GM10248 (cell line): ENCODE measurements at places on chromosomes 4 and X.

GRCh38 chr4:102168580-102168979, 176.7 kb downstream of the SLC39A8 start:
- no peak for DNase-seq

- DNase-seq, result no peak
Observed at GRCh38 chr4:85769009-85769408, 294.1 kb downstream of the ARHGAP24 start.

DNA sequence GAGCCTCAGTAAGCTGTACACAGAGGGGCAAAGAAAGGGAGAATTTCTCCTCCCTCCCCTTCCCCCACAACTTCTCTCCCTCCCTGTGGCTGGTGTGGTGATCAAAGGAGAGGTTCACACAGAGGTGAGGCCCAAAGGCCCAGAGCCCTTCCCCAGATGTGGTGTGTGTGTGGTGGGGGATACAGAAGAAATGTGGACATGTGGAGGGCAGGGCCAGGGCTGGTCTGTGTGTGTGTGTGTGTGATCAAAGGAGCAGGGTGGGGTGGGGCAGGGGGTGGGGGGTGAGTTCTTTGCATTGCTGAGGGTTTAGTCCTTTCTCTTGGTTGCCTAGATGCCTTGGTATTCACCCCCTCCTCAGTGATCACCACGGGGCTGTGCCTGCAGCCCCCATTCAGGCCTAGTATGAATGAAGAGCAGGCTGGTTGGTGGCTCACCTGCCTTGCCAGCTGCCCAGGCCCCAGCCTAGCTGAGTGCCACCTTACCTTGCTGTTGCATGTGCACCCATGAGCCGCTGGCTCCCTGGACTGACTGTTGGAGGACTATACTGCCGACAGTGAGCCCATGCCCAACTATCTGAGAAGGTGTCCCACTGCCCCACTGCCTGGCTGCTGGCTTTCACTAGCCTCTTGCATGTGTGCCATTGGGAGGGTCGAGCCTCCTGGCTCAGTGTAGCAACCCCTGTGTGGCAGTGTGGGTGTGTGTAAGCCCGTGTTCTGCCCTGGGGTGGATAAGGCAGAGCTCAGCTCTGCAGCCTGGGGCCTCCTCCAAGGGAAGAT, 101.9 kb downstream of the EFNB1 start:
- DNase-seq, result no peak

GRCh38 chr4:1240721-1241465, 8.0 kb downstream of the CTBP1 start:
- no peak for DNase-seq

- DNase-seq, result no peak
Observed at GRCh38 chr4:160717848-160718247, 1446.0 kb downstream of the FSTL5 start.

DNA sequence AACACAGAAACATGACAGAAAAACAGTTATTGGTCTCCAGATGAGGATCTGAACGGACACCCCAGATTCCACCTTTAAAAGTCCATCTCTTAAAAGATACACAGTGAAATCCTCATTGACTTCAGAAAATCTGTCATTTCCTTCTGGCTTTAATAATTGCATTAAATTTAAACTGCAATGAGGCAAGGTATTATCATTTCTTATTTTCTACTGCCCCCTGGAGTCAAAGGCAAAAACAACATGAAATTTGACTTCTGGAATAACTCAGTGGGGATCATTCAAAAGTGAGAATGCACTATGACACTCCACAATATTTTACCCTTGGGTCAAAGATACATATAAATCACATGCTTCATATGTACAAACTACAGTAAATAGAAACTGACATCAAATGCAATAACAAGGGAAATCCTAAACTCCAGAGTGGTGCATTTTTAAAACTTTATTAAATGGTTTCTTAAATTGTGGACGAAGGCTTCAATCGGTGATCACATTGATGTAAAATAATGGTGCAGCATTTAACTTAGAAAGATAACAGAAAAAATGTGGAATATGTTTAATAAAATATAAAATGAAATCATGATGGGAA, 56.4 kb upstream of the SPANXN1 start:
- no peak for DNase-seq

- DNase-seq, result peak; percentile 51
Observed at GRCh38 chr4:158860856-158861255, 92.0 kb downstream of the FNIP2 start.

DNA sequence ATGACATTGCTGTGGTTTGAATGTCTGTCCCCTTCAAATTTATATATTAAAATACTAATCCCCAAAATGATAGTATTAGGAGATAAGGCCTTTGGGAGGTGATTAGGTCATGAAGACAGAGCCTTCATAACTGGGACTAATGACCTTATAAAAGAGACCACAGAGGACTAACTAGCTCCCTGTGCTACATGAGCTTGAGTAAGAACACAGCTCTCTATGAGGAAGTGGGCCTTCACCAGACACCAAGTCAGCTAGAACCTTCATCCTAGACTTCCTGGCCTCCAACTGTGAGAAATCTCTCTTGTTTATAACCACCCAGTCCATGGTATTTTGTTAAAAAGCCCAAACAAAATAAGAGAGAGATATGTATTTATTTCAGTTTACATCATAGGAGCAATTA, 242.2 kb upstream of the CTSO start:
- peak; percentile 44 for DNase-seq

DNA sequence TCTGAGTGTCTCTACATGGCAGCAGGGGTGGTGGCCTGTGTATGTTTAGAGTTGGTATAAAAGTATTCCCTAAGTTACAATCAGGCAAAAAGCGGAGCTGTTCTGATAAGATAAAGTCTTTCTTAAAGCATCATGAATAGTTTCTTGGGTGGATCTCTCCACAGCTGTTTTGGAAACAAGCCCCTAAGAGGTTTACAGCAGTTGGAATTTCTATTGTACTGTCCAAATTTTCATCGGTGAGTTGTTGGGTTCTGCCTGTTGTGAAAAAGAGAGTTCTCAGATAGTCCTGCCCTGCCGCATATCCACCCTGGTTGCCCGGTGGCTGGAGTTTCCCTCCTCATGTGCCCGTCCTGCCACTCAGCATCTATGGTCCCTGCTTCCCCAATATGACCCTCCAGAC, 50.1 kb downstream of the C4orf51 start:
- DNase-seq, result no peak

GRCh38 chrX:94097868-94098267, 423.9 kb downstream of the FAM133A start:
- no peak for DNase-seq

DNA sequence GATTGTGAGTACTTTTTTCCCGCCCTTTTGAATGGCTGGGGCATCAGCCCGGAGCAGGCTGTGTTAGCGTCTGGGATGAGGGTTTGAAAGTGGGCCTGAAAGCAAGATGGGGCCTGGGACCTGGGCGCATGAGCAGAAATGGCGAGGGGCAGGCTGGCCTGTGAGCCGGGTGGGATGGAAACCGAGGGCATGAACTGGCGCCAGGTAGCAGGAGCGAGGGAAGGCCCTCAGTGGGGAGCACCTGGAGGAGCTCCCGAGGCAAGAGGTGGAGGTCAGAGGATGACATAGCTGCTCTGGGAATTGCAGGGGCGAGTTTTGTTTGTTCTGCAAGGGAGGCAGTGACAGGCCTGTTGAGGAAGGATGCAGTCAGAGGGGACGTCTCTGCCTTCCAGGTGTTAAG, 68.6 kb downstream of the RGS12 start:
- no peak for DNase-seq

DNA sequence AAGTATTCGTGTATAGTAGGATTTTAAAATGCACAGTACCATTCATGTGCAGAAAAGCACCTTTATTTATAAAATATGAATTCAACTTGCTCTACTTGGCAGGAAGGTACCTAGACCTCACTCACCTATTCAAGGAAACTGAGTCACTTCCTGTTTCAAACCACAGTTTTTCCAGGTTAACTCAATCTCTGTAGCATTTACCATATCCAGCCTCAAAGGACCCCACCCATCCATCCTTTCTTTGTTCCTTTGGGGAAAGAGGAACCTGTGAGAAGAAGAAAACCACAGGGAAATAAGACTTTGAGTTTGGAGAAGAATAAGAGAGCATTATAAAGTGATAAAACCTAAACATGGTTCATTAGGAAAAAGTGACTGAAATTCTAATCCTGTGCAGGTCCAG, 250.7 kb downstream of the CBR4 start:
- DNase-seq, result no peak

- DNase-seq, result no peak
Observed at GRCh38 chr4:122855353-122855890, 28.8 kb downstream of the FGF2 start.

GRCh38 chr4:185079271-185079905, 61.1 kb downstream of the HELT start:
- DNase-seq, result no peak

DNA sequence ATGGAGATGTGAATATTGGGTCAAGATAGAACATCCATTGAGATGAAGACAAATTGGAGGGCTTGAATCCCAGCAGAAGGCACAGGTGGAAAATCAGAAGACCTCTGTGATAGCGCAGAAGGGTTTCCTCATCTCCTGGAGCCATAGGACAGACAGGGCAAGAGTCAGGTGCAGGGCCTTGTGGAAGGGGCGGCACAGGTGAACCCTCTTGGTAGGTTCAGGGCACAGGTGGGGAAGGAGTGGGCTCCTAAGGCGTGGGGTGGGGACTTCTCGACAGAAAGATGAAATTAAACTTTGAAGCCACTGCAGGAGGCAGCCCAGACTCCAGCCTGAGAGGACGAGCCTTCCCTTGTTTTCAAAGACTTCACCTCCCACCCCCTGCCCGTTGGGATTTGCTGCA, 9.3 kb upstream of the RGS12 start:
- no peak for DNase-seq

GRCh38 chrX:340641-341423, 22.2 kb upstream of the GTPBP6 start:
- no peak for DNase-seq

GRCh38 chr4:6405397-6405706, 67.1 kb downstream of the PPP2R2C start:
- no peak for DNase-seq

- no peak for DNase-seq
Observed at GRCh38 chrX:45077748-45078424, 122.8 kb downstream of the DIPK2B start.

DNA sequence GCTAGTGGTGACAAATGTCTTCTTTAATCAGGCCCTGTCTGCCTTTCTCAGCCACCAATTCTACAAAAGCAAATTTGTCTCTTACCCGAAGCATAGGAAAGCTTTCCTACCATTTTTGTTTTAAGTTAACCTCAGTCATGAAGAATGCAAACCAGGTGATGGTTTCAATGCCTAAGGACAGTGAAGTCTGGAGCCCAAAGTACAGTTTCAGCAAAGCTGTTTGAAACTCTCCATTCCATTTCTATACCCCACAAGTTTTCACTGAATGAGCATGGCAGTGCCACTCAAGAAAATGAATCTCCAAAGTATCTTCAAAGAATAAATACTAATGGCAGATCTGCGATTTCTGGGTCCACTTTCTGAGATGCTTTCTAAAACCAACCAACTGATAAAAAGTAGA, 23.9 kb downstream of the SRD5A3 start:
- no peak for DNase-seq
